ENCODE measurements at places on chromosomes 3 and 15.

GRCh38 chr3:43958005-43958770 is 267.4 kb downstream of the ABHD5 start:
- no peak for DNase-seq

DNA sequence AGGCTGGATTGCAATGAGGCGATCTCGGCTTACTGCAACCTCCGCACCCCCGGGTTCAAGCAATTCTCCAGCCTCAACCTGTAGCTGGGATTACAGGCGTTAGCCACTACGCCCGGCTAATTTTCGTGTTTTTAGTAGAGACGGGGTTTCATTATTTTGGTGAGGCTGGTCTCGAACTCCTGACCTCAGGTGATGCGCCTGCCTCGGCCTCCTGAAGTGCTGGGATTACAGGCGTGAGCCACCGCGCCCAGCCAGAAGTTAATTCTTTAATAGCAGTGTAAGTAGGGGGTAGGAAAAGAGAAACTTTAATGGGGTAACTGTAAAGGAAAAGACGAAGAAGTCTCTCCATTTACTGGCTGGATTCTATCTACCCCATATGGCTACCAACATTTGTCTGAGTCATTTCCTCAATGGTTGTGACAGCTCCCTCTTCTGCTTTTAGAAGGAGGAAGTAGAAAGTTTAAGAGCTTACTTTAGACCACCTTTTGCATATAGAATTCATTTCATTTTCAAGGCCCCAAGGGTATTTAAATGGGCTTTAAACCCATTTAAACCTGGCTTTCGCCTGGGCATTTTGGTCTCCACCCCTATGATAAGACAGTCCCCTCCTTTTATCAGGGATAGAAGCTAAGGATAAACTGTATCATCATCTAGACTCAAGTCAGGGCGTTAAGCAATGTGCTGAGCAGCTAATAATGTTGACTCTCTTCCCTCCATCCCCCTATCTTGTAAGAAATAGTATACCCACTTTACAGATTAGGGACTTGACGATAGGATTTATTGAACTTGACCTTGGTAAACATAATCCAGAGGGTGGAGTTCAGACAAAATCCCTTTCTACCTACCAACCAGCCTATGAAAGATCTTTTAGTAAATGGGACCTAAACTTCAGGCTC is 1.1 kb upstream of the CDV3 start:
- peak; percentile 33 for DNase-seq

- DNase-seq: no peak
Observed at GRCh38 chr3:49058011-49058410, 28.8 kb upstream of the IMPDH2 start.

- DNase-seq: no peak
Observed at GRCh38 chr3:177742273-177742672, 545.0 kb upstream of the TBL1XR1 start.

DNA sequence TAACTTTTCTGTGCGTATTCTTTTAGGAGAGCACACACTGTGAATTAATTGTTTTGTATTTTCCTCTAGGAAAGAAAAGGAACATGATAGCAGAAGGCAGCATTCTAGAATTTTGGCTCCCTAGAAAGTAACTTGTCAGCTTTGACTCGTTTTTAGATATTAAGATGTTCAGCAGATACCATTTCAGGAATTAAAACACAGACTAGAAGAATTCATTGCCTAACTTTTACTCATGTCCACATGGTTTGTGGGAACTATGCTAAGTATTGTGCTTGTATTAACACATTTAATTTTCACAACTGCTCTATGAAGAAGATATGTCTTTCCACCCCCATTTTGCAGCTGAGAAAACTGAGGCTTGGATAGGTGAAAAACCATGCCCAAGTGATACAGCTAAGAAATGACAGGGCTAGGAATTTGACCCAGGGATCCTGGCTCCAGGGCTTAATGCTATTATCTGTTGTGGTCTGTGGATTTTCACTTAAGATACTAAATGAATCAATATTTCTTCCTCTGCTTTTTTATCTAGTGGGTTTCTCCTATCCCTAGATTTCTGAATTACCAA is 128.8 kb downstream of the MITF start:
- no peak for DNase-seq

DNA sequence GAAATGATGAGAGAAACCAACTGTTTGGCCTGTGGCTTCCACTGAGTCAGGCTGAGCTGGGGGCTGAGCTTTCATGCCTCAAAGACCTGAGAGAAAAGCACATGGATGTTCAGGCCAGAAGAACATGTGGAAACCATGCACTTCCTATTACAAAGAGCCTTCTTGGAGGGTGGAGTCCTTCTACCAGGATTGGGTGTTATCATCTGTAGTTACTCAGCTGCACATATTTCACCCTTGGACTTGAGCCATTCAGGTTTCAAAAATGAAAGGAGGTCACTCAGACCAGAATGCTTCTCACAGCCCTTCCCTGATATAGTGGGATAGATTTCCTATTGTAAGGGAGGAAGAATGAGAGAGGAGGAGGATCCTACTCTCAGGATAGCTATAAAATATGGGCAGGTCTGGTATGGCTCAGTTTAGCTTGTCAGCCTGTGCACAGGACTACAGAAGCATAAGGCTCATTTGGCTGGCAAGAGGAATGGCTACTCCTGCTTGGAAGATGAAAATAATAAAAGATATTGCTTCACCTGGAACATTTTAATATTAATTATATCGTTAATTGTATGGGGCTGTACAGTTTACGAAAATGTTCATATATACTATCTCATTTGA is 173.6 kb upstream of the TMC3 start:
- DNase-seq: no peak

- DNase-seq: no peak
Observed at GRCh38 chr3:177015881-177016280, 181.4 kb downstream of the TBL1XR1 start.

- DNase-seq: no peak
Observed at GRCh38 chr3:77040926-77041722, 1.2 kb downstream of the ROBO2 start.

DNA sequence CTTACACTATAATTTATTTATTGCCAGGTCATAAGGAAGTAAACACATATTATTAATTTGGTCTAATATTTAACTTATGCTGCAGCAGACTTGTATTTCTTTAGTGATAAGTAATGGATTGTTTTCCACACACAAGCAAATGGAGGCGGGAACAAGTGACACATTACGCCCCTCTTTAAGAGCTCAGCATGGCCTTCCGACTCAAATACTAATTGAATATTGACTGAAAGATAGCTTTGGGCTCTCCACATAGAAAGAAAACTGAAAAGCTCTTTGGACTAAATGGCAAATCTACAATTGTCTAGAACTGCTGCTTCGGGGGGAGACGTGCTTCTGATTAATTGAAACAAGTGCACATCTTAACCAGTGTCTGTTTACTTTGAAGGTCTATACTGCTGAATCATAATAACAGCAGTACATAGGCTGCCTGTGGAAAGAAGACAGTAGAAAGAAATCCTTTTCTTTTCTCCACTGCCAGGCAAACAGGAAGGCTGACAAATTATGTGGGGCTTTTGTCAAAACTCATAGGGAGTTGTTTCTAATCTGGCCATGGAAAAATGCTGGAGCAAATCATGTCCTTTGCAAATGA is 15.9 kb downstream of the CADPS start:
- DNase-seq: no peak

DNA sequence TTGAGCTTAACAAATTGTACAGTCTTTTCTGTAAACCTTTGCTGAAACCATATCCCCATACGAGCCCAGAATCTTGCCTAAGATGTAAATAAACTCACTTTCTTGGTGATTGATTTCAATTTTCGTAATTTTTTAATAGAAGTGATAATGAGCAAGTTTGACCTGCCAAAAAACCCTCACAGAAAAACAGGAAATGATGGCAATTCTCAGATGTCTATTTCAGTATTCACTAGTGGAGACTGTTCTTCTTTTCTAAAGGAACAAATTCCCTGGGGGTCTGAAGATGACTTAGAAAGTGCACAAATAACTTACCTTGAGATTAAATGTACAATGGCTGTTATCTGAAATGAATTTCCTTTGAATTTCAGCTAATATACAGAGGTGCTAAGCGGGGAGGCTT is 116.5 kb upstream of the CMC1 start:
- DNase-seq: no peak

GRCh38 chr3:54134713-54135112 is 12.4 kb downstream of the CACNA2D3 start:
- DNase-seq: no peak

GRCh38 chr3:150874666-150875219 is 30.5 kb downstream of the MINDY4B start:
- DNase-seq: no peak

DNA sequence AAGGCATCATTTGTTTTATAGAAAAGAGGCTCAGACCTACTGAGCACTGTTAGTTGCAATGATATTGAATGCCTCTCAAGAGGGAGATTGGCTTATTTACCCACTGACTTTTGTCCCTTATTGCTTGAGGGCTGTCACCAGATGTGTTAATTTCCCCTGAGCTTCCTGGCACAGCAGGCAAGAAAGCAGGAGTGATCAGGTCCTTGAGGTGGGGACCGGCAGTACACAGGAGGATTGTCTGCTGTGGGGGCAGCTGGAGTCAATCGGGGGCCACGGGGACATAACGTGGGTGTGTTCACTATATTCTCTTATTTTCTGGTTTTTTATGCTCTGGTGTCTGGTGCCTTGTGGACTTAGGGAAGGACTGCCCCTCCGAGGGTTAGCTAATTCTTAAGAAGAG is 44.6 kb downstream of the GASK1A start:
- DNase-seq: no peak

DNA sequence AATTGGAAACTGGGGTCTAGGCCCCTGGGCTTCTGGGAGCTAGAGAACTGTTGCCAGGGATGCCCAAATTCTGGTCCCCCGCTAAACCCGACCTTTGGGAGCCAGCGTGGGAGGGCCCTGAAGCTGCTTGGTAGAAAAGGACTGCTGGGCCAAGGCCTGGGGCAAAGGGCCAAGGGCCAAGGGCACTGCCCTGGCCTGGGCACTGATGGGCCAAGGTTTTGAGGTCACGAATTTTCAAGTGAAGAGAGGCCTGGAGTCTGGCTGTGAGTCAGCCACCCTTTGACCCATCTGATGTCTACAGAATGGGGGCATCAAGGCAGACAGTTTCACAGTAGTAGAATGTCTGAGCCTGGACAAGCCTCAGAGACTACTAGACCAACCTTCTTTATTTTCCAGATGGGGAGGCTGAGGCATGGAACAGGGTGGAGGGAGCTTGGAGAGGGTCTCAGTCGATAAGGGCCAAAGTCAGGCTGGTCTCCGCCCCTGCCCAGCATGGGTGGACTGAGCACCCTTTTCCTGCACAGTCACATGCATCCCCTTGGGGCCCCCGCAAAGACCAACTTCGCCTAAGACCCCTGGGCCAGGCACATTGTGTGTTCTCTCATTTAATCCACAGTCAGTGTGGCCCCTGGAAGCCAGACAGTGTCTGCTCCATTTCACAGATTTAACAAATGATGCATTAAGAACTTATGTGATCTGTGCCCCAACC is 66.3 kb downstream of the ATP2B2 start:
- DNase-seq: no peak

- DNase-seq: peak; percentile 40
Observed at GRCh38 chr3:122100591-122101463, 45.7 kb downstream of the CD86 start.

Measured in stimulated activated CD8-positive, alpha-beta memory T cell treated with anti-CD3 and anti-CD28 coated beads, Interleukin-4, amount 100 ng/mL, for 48 hours (primary cell).